ENCODE measurements at places on chromosomes 3 and 15.

DNA sequence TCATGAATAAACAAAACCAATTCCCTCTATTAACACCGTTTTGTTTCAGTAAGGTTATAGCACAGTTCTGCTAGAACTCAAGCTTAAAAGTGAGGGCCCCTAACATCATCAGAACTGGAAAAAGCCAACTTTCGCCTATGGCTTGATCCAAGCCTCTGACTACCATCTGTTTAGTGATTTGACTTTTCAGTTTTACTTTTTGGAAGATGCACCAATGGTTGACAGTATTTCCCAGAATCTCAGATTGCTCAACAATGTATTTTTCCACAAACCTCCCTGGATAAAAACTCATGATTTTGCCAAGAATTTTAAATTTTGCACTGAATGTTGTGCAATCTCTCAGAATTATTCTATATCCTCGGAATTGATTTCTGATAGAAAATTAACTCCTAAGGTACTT is 190.7 kb downstream of the LSAMP start:
- DNase-seq = no peak

- no peak for DNase-seq
These were observed 14.4 kb upstream of the MAP6D1 start for GRCh38 chr3:183839751-183840150.

DNA sequence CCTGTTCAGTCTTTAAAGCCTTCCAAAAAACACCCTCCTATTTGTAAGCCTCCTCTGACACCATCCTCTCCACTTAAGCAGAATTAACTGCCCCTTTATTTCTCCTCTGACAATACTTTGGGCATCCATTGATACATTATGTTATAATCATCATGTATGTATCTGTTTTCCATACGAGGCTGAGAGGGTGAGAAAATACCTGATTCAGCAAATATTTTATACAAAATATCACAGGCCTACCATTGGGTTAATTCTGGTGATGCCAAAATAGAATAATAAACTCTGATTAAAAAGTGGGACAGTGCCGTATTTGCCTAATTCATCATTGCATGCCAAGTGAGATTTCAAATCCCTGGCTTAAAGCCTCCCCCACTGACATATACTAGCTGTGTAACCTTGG is 118.2 kb upstream of the ADAMTS9 start:
- no peak for DNase-seq

GRCh38 chr3:88584451-88584850 is 434.7 kb downstream of the C3orf38 start:
- DNase-seq = no peak

- DNase-seq = no peak
These were observed 41.3 kb downstream of the CMTM7 start for GRCh38 chr3:32432711-32433530.

GRCh38 chr3:79937567-79937966 is 169.8 kb upstream of the ROBO1 start:
- DNase-seq = no peak

- no peak for DNase-seq
These were observed 51.4 kb downstream of the SSUH2 start for GRCh38 chr3:8593021-8593827.

DNA sequence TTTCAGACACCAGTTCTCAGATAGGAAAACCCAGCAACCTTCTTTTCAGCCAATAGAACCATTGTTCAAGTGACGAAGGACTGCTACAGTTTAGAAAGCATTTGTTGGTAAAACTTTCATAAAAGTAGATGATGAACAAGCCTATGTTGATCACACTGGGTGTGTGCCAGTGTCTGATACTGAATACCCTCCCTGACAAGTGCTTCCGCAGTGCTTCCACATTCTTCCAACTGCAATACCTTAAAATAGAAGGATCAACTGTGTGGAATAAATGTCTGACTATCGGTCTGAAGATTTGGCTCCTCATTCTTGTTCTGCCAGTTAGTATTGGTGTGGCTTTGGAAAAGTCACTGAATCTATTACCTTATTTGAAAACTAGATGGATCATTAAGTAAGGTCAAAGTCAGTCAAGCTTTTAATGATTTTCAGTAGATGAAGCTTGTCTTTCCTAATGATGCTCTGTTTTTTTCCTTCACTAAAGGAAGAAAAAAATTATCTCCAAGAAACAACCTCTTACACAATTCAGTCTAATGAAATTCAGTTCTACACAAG is 479.4 kb upstream of the CBLB start:
- DNase-seq = no peak

- no peak for DNase-seq
These were observed 54.6 kb downstream of the UMPS start for GRCh38 chr3:124784686-124785382.

DNA sequence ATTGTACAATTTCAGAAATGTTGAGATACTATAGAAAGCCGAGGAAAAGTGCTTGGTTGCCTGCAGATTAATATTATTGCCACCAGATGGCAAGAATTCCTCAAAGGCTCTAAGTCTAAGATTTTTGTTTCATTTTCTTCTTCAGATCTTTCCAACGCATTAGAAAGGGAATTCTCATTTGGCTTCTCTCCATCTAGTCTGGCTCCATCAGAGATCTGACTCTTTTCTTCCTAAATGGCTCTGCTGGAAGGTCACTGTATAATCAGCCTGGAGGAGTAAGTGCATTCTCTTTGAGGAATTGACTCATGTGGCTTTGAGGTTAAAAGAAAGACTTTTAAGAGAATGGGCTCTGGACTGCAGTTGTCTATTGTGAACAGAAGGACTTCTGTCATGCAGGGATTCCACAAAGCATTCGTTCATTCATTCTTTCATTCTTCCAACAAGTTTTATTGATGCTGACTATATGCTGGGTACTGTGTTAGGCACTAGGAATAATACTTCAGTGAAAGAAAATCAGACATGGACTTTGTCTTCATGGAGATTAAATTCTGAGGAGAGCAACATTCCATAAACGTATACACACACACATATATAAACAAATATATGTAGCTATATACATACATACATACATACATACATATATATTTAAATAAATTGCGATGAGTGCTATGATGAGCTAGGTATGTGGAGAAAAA is 55.3 kb downstream of the SLC28A2 start:
- peak; percentile 68 for DNase-seq

DNA sequence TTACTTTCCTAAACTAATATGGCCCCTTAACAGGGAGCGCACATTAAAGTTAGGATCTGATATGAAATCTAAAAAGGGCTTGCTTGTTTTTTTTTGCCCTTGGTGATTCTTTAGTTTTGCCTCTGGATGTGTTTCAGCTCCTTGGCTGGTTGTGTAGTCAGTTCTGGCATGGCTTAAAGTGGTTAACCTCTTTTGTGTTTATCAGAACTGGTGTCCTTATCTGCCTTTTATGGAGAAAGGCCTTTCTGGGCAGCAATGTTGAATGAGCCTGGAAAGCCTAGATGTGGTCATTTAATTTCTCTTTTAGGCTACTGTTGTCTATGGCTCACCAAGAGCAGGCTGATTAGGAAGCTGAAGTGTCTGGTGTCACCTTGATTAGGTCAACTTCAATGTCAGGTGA is 254.5 kb upstream of the ROPN1 start:
- DNase-seq = no peak

DNA sequence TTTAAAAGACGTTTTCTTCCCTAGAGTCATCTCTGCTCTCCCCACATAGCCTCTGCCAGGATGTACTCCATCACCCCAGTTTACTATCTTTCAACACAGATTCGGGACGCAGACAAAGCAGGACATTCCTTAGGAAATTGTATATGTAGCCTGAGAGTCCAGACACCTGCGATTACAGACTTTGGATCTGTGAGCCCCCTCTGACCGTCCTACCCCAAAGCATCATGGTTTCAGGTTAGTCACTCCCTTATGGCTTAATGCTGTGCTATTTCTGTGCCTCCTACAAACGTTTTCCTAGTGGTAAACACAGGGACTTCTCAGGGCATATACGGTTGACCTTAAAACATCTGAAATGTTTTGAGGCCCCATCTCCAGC is 234.0 kb upstream of the BHLHE40 start:
- no peak for DNase-seq

- DNase-seq = no peak
These were observed 134.7 kb downstream of the KLF13 start for GRCh38 chr15:31461375-31461774.

DNA sequence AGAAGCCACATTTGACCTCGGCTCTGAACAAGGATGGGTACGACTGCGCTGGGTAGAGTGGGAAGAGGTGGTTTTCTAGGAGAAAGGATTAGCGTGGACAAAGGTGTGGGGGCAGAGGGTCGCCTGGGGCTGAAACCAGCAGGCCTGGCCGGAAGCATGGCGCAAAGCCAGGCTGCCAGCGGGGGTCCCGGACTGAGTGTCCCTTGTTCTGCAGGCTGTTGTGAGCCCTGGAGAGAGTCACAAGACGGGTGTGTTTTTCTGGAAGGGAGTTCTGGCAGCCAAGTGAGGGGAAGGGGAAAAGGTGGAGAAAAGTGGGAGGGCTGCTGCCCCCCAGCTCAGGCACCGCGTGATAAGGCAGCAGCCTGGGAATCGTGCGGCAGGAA is 98.5 kb upstream of the MEF2A start:
- no peak for DNase-seq

DNA sequence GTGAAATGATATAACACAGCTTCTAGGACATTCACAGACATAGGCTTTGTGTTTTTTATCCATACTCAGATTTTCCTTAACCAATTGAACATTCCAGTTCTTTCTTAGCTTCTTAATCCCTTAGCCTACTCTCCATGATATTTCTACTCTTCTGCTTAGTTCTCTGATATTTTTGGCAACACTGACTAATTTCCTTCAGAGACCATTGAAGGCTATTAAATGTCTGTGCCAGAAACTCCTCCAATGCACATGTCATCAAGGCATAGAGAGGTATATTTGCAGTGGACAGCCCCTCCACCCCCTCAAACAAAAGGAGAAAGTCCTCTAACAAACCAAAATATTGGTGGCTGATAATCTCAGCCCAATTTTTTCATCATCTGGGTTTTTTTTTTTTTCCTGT is 105.9 kb upstream of the TSC22D2 start:
- DNase-seq = no peak

GRCh38 chr15:89075846-89076245 is 12.4 kb upstream of the ABHD2 start:
- DNase-seq = no peak

DNA sequence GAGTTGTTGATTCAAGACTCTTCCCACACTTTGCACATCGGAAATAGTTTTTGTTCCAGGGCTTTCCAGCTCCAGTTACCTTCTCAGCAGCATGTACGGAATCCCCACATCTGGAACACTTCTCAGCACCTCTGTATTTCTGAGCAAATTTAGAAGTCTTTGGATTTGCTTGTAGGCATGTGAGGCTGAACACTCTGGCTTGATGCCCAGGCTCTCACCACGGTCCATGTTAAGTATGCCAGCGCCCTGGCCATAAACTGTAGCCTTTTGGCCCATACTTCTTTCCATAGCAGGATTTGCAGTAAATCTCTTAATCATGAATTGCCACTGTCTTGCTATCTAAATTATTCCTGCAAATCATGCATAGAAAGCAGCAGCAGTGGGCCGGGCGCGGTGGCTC is 24.4 kb downstream of the ATP2C1 start:
- DNase-seq = no peak

DNA sequence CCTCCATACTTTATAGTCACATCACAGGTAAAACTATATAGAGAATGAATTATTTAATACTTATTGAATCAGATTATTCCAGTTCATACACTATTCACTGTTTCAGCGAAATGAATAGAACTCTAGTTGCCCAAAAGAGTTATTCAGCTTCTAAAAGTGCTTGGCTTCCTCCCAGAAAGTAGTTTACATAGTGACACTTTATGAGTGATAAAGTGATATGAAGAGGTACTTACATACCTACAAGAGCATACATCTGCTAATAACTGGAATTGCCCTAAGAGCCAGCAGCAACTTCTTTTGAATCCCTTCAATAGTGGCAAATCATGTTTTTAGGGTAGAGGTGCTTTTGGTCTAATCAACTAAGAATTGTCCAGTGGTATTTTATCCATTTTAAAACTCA is 635.1 kb upstream of the AGTR1 start:
- DNase-seq = no peak

All from RKO (cell line).